ENCODE measurements at places on chromosomes 7 and 10. TPM values are rescaled to one million over a fixed set of nuclear protein-coding genes. Genes with fewer than 3 reads are reported as not detected.

DNAAF5 gene
- total RNA-seq, result 17.8 TPM

GRCh38 chr10:125795128-125795527 is 19.5 kb upstream of the MMP21 start:
- no peaks in the 10 kb centered on the region for H3K27me3 ChIP-seq
- H3K4me1 ChIP-seq, result no peaks in the 10 kb centered on the region
- no peak overlapping the region for H3K27ac ChIP-seq
- peaks cover 11% of the 10 kb centered on the region for H3K36me3 ChIP-seq

- no peaks in the 10 kb centered on the region for H3K27me3 ChIP-seq
- no peaks in the 10 kb centered on the region for H3K4me1 ChIP-seq
- DNase-seq, result no peak
- no peak overlapping the region for H3K27ac ChIP-seq
- no peak overlapping the region for H3K4me3 ChIP-seq
- H3K36me3 ChIP-seq, result no peaks in the 10 kb centered on the region
These were observed 280.9 kb downstream of the BBS9 start for GRCh38 chr7:33410266-33410665.

DNA sequence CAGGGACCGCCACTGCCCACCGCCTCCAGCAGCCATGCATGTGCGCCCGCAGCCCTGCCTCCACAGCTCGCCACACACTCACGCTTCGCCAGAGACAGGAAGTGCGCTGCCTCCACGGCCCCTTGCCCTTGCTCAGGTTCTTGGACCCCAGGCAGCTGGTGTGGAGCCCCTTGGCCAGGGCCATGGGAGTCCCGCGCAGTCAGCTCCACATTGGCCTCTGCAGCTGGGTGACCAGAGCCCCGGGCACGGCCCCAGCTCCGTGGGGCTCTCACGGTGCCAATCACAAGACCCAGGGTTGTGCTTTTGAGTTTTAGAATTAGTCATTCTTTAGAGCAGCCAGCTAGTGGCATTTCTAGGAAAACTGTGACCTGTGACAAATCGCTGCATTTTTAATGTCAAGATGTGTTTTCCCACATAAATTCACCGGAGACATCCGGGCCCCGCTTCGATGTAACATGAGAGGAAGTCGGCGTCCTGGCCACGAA is 4.3 kb upstream of the UTF1 start:
- peaks cover 8% of the 10 kb centered on the region for H3K4me1 ChIP-seq
- peaks cover 7% of the 10 kb centered on the region for H3K27me3 ChIP-seq
- H3K4me3 ChIP-seq, result no peak overlapping the region

GRCh38 chr10:43377424-43377883 is 6.0 kb downstream of the FXYD4 start:
- H3K4me3 ChIP-seq, result no peak overlapping the region
- H3K27me3 ChIP-seq, result no peaks in the 10 kb centered on the region
- no peak overlapping the region for H3K27ac ChIP-seq
- no peaks in the 10 kb centered on the region for H3K36me3 ChIP-seq
- DNase-seq, result no peak

SSC4D gene
- 0.28 TPM for total RNA-seq

All from T-cell (primary cell).